ENCODE measurements at places on chromosomes 2 and 18.

- no peak for DNase-seq
- H3K27ac ChIP-seq: no peak overlapping the region
- H3K27me3 ChIP-seq: peaks cover 8% of the 10 kb centered on the region
- H3K4me3 ChIP-seq: no peak overlapping the region
Measured at GRCh38 chr18:5857180-5857579, 38.1 kb downstream of the TMEM200C start.

DNA sequence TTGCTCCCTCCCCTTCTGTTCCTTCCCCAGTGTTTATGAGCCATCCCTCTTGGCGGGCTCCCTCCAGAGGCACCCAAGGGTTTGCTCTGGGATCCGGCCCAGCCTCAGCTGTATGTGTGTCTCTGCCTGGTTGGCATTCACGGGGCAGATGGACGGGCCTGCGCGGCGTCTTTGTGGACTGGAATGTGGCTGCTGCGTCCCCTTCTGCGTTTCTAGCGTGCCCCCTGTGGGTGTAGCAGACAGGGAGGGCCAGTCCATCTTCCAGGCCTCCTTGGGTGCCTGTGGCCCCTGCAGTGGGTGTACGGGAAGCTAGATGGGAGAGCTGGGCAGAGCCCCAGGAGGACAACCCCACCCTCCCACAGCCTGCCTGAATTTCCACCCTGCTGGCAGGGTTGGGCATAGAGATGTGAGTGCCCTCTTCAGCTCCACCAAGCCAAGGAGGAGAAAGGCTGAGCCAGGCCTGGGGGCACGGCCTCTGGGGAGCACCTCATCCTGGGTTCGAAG, 15.7 kb downstream of the GPC1 start:
- no peak overlapping the region for H3K27ac ChIP-seq
- no peak overlapping the region for H3K4me3 ChIP-seq
- H3K36me3 ChIP-seq: no peaks in the 10 kb centered on the region

DNA sequence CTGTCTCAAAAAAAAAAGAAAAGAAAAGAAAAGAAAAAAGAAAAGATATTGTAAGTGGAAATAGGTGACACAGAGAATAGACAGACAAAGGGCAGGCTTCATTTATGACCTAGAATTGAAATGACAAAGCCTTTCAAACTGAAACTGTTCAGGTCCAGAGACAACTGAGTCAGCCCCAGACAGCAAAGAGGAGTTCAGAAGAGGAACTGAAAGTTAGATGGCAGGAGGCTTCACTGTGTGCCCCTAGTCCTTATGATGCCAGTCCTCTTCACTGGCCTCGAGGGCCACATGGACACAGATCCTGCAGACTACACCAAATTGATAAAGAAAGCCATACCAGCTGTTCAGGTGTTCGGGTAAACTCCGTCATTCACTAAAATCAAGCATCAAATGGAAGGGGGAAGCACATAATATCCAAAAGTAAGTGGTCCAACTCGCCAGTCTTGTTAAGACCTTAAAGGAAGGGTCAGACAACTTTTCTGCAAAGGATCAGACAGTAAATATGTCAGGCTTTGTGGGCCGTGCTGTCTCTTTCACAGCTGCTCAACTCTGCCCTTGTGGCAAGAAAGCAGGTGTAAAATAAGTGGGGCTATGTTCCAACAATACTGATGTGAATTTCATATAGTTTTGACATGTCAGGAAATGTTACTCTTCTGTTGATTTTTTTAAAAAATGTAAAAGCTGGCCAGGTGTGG, 231.9 kb upstream of the MGAT5 start:
- no peak overlapping the region for H3K27ac ChIP-seq
- no peaks in the 10 kb centered on the region for H3K36me3 ChIP-seq
- peaks cover 27% of the 10 kb centered on the region for H3K27me3 ChIP-seq
- DNase-seq: no peak
- H3K4me3 ChIP-seq: no peak overlapping the region
- peaks cover 11% of the 10 kb centered on the region for H3K4me1 ChIP-seq

DNA sequence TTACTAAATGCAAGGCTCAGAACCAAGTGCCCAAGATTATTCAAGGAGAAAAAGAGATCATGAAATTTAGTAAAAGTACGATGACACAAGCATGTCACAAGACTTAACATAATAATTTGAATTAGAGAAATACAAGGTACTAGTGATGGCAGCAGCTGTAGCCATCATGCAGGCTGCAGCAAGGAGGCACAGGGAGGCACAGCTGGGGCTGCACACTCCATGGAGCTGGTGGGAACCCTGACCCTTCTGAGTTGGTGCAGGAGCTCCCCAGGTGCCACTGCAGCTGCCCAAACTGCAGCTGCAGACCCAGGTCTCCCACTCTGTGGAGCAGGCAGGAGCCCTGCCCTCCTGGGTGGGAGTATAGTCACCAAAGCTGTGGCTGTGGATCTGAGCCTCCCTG, 46.0 kb downstream of the COL3A1 start:
- H3K4me1 ChIP-seq: no peaks in the 10 kb centered on the region
- no peak overlapping the region for H3K27ac ChIP-seq
- H3K36me3 ChIP-seq: no peaks in the 10 kb centered on the region
- H3K27me3 ChIP-seq: peaks cover 2% of the 10 kb centered on the region
- no peak overlapping the region for H3K4me3 ChIP-seq
- DNase-seq: no peak

DNA sequence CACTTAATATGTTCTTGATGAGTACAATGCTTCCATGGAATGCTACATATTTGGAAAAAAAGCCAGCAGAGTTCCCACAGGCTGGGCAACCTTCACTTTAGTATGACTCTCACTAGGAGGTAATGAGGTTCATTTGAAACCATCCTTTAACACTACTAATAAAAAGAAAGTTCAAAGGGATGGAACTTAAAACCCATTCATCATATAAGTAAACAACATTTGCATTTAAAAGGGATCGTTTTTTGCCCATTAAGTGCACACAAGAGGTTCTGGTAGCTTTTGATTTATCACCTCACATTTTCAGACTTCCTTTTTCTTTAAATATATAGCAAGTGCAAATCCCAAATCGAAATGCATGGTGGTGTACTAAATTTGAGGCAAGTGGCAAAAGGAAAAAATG, 270.8 kb upstream of the DCC start:
- H3K36me3 ChIP-seq: no peaks in the 10 kb centered on the region
- no peak for DNase-seq
- H3K27me3 ChIP-seq: no peaks in the 10 kb centered on the region
- no peak overlapping the region for H3K4me3 ChIP-seq
- H3K4me1 ChIP-seq: no peaks in the 10 kb centered on the region

DNA sequence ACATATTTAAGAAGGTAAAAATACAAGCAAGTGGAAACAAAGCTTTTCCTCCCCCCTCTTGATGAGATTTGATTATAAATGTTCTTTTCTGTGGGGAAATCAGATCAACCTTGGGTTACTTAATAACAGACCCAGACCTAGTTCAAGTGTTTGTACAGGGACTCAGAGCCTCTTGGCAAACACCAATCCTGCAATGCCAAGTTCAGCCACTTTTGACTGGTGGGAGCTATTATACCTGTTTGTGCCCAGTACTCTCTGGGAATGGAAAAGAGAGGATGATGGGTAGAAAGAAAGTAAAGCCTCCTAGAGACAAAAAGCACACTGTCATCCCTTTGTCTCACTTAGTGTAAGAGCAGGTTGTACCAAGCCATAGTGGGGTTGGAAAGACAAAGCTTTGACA, 63.8 kb upstream of the EPHA4 start:
- DNase-seq: no peak
- H3K4me1 ChIP-seq: no peaks in the 10 kb centered on the region
- H3K4me3 ChIP-seq: no peak overlapping the region
- no peak overlapping the region for H3K27ac ChIP-seq

GRCh38 chr2:148391324-148391723, 253.2 kb upstream of the EPC2 start:
- H3K27me3 ChIP-seq: no peaks in the 10 kb centered on the region
- H3K36me3 ChIP-seq: no peaks in the 10 kb centered on the region
- no peak overlapping the region for H3K4me3 ChIP-seq
- H3K4me1 ChIP-seq: no peaks in the 10 kb centered on the region
- H3K27ac ChIP-seq: no peak overlapping the region

- no peak overlapping the region for H3K4me3 ChIP-seq
- DNase-seq: no peak
Measured at GRCh38 chr2:54161660-54162424, 46.4 kb downstream of the ACYP2 start.
